ENCODE measurements at places on chromosomes 6 and 20.

DNA sequence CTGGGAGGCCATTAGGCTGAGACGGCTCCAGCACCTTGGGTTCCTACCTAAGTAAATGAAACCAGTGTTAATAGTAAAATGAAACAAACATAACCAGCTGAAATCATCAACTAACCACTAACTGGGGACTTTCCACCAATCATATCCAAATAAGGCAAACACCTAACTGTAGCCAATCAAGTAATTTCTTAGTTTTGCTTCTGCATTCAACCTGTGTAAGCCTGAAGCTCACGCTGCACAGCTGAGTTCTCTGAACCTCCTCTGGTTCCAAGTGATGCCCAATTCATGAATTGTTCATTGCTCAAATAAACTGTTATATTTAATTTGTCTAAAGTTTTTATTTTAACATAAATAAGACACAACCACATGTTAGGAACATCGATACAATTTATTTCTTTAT, 22.5 kb downstream of the KLHL32 start:
- no peak for DNase-seq

- no peak for DNase-seq
These were observed 1.4 kb downstream of the GRIK2 start for GRCh38 chr6:101394936-101395335.

DNA sequence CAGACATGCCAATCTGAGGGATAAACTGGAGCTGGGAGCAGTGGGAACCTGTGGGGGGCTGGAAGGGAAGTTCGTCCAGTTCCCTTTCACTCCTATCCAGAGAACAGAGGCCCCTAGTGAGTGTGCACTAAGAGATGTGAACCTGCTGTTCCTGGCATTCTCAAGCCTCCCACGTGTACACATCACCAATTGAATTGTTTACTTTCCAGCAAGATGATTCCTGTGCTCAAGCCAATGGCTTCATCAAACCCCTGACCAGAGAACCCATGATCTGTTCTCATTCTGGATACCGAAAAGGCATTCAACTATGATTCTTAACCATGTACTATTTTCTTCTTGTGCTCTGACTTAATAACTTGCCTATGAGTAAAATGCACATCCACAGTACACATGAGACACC, 10.2 kb upstream of the SLC22A3 start:
- no peak for DNase-seq

DNA sequence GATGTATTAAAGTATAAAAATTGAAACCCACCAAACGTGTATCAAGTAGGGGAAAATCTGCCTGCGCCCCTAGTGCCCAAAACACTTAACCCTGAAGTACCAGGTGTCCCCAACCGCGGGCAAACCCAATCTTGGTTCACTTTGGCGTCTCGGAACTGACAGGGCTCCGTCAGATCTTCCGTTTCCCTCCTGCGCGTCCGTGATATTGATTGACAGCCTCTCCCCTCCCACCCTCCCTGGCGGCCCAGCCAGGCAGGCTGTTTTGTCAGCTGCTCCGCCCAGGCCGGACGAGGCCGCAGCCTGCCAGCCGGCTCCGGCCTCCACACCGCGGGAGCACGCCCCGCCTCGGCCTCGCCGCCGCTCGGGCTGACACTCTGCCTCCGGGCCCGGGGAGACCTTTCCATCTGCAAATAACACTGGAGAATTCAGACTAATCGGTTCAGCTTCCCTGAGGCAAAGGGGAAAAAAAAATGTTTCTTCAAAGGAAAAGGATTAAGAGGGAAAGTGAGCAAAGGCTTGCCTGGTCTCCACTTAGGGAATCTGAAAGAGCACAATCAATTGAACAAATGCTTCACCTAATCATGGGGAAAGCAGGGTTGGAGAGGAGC, 234.9 kb upstream of the MCHR2 start:
- DNase-seq, result peak; percentile 11

GRCh38 chr20:61874421-61875068, 191.1 kb downstream of the TAF4 start:
- DNase-seq, result no peak

DNA sequence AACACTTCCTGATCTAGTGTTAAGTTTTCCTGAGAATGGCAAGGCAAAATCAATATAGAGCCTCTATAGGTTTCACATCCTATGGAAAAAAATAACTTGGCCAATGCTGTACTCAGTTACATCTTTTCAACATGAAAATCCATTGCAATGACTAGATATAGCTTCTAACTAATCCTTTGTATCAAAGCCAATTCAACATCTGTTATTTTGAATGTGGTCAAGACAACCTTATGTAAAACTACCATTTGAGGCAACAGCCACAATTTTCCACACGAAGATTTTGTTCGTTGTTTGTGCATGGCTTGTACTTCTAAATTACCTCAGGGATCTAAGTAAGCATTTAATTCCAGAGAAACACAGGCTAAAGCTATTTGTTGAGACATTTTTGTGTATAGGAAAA, 637.8 kb upstream of the EYS start:
- DNase-seq, result no peak

DNA sequence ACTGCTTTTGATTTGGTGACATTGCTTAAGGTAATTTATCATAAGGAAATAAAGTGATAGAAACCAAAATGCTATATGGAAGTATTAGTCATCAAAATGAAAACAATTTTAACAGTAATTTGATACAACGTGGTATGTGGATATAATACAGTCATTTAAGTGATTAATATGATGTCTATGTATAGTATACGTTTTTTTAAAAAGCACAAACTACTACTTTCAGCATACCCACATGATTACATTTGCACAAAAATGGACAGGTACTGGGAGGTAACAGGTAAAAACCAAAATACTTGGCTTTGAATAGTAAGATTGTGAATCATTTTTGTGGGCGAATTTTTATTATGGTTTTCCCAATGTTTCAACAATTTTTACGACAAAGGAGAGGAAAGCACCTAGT, 97.6 kb downstream of the OGFRL1 start:
- no peak for DNase-seq

DNA sequence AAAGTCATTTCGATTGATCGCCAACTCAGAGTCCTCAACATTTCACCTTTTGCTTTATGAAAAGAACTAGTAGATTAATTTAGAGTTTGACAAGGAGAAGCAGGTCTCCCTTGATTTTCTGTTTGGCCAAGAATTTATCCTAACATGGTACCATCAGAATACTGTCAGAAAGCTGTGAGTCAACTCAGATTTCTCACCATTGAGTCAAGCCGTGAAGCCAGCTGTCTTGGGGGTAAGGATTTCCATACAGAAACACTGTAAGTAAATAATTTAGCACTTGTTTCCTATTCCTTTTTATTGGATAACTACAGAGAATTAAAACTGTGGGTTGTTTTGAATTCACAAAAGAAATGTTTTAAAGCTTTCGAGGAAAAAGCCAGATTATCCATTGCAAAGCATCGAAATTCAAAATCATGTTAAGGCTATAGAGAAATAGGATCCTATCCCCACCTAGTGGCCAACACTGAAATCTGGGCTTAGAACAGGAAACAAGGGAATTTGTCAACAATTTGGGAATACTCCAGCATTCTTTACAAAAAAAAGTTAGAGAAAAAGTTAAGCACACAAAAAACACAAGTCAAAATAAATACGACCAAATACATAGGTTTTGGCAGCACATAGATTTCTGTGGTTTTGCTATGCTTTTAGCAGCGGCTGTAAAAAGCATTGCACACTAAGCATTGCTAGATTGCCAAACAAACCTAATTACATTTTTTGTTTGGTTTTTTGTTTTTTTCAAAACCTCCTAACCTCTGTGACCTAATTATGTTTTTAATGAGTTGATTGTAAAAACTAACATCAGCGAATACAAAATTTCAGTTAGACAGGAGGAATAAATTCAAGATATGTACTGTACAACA, 44.2 kb downstream of the COL11A2 start:
- DNase-seq, result no peak

DNA sequence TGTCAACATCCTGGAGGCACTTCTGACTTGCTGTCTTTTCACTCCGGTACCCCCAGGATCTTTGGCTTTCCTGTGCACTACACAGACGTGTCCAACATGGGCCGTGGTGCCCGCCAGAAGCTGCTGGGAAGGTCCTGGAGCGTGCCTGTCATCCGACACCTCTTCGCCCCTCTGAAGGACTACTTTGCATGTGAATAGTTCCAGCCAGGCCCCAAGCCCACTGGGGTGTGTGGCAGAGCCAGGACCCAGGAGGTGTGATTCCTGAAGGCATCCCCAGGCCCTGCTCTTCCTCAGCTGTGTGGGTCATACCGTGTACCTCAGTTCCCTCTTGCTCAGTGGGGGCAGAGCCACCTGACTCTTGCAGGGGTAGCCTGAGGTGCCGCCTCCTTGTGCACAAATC, 12.0 kb upstream of the MAPRE1 start:
- no peak for DNase-seq

DNA sequence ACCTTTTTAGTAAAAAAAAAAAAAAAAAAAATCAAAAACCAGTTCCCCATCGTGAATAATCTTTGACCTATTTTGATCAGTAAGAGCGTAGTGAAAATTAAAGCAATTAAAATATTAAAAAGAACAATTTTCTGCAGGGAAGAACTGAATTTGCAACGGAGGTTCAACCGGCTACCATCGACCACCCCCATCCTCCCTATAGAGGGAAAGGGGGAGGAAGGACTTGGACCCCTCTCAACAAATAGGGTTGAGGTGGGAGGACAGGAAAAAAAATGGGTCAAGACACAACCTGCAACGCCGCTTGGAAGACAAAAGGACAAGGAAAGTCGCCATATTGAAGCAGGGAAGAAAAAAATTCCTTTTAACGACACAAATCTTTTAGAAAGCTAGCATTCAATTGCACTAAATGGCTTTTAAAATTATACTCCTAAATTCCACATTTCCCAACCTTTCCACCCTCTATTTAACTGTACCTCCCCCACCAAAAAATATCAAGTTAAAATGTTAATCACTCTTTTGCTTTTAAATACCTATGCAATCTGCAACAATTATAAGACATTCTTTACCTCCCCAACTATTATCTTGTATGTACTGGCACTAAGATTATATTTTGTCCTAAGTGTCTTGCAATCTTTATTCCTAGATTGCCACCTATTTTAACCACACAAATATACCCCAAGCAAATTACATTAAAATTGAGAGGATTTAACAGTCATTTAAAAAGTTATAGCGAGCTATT, 1.7 kb downstream of the PPP1R10 start:
- no peak for DNase-seq

DNA sequence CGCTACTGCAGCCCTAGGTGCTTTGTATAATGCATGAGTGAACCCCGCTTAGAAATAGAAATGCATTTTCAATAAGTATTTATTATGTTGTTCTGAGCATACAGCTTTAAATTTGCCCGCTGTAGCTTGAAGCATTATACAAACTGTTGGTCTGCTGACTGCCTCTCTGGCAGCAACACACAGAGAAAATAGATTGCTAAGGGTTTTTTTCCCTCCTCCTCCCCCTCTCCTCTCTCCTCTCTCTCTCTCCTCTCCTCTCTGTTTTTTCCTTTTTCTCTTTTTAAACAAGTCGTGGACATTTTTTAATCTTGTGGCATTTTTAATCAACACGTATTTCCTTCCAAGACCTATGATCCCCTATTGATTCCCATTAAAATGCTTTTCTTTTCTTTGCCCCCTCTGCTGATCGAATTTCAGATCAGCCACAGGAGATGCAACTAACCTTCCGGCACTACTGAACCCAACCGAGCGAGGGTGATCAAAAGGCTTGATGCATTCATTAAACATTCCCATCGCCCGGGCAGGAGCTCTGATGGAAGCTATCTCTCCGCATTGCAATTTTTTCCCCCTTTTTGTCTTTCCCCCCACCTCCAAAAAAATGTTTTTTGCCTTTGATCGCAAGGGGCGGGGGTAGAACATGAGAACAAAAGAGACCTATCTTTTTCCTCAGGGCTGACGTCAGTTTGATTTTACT, 90.7 kb upstream of the ARID1B start:
- peak; percentile 12 for DNase-seq

- no peak for DNase-seq
These were observed 349.2 kb downstream of the MAFB start for GRCh38 chr20:40339661-40340449.

GRCh38 chr20:1171461-1172093, 13.2 kb downstream of the TMEM74B start:
- no peak for DNase-seq

GRCh38 chr20:38579219-38579910, 1.6 kb upstream of the ADIG start:
- DNase-seq, result no peak

- DNase-seq, result no peak
These were observed 1.3 kb upstream of the NKAIN2 start for GRCh38 chr6:123802351-123802696.

GRCh38 chr6:98047164-98047563, 764.1 kb upstream of the MMS22L start:
- DNase-seq, result no peak

- DNase-seq, result no peak
These were observed 207.8 kb upstream of the KCNG1 start for GRCh38 chr20:51230727-51231126.

GRCh38 chr20:62838128-62838891, 21.5 kb downstream of the COL9A3 start:
- no peak for DNase-seq

- DNase-seq, result no peak
These were observed 639.6 kb downstream of the EPHA7 start for GRCh38 chr6:92779746-92780145.

DNA sequence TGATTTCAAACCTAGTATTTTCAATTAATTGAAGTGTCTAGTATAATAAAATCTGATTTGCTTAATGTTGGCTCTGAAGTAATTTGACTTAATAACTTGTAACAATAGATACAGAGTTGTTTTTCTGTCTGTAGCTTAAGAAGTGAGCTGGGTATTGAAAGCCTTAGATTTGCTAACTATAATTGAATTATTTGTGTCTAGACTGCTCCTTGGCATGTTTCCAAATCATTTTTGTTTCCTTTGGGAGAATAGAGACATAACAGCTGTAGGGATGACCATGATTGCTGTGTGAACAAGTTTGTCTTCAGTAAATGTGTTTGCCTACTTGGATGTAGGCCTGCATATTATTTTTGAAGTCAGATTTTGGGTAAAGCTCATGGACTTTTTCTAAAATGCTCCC, 115.4 kb downstream of the SCAF8 start:
- DNase-seq, result no peak

DNA sequence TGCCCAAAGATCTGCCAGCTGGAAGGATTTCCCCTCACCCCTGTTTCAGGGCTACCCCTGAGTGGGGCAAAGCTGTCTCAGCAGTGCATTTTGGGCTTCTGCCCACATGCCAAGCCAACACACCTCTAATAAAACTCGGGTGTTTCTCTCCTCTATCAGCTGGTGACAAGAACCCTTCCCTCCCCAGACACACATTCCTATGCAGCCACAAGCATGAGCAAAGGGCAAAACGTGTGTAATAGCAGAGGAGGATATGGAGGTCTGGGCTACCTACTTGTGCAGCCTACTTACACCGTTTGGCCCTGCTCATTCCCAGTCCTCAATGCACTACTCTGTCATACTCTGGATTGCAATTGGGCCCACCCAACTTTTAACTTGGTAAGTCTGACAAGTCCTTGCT, 101.3 kb downstream of the IYD start:
- no peak for DNase-seq

- no peak for DNase-seq
These were observed 203.3 kb downstream of the PREX1 start for GRCh38 chr20:48624315-48625020.

All from activated CD4-positive, CD25-positive, alpha-beta regulatory T cell treated with anti-CD3 and anti-CD28 coated beads, Interleukin-2, amount 50 U/mL, for 16 hours (primary cell).